ENCODE measurements at places on chromosomes 1 and 21.

GRCh38 chr1:98278055-98278454 lies 357.2 kb upstream of the DPYD start:
- no peak for DNase-seq

GRCh38 chr1:69167876-69168275 lies 399.8 kb upstream of the LRRC7 start:
- DNase-seq: no peak

DNA sequence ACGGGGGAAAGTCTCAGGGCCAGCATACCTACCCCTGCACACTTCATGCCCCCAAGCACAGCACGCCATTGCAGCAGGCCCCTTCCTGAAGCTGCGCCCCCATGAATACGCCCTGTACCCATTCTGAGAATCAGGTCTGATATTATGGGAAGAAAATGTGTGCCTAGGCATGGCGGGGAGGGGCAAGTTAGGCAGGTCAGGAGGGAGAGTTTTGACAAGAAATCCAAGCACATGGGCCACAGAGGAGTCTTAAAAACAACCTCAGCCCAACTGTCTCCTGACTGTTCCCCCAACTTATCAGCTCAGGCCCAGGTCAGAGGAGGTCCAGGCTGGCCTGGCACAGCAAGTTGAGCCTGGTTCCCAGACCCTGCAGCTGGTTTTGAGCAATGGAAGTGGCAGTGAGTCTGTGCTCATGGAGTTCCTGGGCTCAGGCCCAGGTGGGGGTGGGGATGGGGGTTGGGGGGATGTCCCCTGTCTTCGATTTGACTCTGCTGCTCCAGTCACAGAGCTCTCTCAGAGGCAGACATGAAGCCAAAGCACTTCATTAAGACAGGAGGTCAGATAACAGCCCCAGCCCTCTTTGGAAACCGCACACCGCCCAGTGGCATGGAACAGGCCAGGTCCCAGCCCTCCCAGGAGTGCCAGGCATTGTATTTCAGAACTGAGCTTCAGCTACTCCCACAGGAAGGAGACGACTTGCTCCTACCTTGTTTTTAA lies 20.6 kb upstream of the BCAR3 start:
- no peak for DNase-seq

- no peak for DNase-seq
Observed at GRCh38 chr1:116820369-116820768, 66.1 kb downstream of the CD2 start.

- DNase-seq: no peak
Observed at GRCh38 chr1:25900219-25900618, 6.0 kb downstream of the STMN1 start.

DNA sequence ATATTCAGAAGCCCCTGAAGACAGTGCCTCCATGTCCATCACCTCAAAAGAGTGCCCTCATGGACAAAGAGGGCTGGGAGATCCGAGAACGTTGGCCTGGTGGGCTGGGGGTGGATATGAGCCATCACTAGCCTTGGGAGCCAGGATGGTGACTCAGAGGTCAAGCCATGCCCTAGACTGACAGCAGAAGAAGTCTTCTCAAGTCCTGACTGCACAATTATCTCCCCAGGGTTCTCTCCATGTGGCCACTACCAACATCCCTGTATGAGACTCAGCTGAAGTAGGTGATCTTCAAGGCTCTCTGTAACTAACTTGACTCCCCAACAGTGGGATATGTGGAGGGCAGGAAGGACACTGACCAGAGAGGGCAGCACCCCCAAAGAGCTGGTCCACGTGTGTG lies 7.1 kb upstream of the USF1 start:
- no peak for DNase-seq

DNA sequence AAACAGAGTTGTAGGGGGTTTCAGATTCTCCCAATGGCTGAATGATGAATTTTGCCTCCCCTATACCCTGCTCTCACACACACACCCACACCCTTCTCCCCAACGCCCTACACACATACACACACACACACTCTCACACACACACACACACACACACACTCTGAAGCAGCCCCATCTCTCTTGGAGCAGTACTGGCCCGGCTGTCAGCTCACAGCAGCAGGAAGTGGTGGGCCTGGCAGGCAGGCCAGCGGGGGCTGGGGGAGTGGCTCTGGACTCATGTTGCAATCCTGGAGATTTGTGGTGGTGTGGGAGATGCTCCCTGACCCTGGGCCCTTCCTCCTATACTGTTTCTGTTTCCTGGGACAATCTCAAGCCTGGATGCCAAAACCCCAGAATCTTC lies 2.2 kb downstream of the IKBKE start:
- DNase-seq: no peak

DNA sequence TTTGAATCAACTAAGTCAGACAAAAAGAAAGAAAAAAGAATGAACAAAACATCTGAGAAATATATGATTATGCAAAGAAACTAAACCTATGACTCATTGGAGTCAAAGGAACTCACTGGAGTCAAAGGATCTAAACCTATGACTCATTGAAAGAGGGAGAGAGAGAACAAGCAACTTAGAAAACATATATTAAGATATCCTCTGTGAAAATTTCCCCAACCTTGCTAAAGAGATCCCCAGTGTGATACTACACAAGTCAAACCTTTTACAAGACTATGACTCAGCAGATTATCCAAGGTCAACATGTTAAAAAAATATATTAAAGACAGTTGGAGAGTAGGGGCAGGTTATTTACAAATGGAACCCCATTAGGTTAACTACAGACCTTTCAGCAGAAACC lies 1538.3 kb downstream of the NCAM2 start:
- no peak for DNase-seq

DNA sequence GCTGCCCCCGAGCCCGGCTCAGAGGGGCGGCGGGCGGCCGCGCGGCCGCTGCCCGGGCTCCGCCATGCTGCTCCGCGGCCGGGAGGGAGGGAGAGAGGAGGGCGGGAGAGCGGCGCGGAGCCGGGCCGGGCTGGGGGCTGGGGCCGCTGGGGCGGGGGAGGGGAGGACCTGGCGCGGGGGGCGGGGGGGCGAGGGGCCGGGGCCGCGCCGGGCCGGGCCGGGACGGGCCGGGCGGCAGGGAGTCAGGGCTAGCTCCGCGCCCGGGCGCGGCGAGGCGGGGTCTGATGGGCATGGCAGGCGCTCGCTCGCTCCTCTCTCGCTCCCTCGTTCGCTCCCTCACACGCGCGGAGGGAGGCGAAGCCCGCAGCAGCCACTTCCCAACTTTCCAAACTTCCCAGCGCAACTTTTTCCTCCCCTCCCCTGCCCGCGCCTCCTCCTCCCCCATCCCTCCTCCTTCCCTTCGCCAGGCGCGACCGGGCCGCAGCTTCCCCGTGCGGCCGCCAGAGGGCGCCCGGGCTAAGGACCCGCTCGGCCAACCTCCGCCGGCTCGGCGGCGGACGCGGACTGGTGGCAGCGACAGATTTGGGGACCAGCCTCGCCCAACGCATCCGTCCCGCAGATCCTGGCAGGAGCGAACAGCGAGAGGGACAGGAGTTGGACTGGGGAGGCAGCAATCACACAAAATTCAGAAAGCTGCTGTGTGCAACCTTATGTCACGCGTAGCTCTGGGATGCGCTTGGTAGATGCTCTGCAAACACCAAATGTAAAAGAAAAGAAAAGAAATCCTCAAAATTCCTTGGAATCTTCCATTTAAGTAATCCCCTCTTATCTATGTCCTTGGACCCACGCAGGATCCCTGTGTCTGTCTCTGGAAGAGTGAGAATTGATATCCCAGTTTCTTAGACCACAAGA lies at the start of gene TRABD2B:
TRABD2B (minus strand) TSS at position 97 of the 912 bp plus-strand sequence.
- peak; percentile 65 for DNase-seq

GRCh38 chr1:26278303-26278702 lies 1.6 kb upstream of the SH3BGRL3 start:
- no peak for DNase-seq

DNA sequence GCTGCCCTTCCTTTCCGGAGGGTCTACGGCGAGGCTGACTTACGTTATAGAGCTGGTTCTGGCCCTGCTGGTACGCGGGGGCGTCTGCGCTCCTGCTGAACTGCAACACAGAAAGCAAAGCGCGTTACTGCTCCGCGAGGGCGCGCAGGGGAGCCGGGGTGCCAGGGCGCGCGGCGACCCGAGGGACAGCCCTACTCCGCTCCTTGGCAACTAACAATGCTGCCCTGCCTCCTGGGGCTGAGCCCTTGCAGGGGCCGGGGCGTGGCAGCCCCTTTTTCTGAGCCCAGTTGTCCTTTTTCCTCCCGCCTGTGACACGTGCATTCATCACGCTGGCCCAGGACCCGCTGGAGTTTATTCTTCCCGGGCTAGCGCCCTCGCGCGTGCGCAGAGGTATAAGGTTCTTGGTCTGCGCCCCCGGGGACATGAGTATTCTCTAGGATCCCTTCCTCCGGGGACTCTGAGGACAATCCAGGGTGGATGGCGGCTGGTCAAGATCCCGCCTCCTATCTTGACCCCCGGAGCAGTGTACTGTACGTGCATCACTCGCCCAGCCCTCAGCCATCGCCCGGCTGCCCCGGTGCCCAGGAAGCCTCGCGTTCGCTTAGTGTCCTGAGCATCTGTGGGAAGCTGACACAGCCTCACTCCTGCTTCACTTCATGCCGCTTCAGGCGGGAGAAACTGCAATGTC lies 78.9 kb downstream of the CD247 start:
- DNase-seq: no peak

DNA sequence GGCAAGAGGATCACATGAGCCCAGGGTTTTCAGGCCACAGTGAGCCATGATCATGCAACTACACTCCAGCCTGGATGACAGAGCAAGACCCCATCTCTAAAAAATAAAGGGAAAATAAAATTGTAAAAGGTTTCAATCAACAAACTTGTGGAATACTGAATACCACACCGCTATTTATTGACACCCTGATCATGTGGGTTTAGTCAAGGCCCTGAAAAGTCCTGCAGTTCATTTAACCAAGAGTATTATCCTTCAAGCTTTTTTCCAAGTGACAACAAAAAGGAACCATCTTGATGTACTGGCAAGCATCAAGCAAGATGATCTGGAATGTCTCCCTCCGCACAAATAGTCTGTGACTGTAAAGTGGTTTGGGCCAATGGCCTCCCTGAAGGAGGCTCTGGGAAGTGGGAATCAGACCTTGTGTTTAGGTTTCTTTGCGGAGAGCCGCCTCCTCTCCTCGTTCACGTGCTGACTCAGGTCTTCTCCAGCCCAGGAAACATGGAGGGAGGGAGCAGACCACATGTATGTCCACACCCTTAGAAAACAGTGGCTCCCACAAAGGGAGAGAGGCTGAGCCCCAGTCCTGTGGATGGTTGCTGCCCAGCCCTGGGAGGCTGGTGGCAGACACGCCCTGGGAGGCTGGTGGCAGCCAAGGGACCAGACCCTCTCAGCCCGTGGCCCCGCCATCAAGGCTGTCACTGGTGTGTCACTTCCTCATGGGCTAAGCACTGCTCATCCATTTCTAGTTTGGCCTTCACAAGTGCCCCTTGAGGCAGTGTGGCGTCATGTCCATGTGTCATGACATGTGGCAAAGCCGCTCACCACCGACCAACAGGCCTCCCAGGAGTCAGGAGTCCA lies 56.7 kb downstream of the RIPK4 start:
- DNase-seq: no peak

DNA sequence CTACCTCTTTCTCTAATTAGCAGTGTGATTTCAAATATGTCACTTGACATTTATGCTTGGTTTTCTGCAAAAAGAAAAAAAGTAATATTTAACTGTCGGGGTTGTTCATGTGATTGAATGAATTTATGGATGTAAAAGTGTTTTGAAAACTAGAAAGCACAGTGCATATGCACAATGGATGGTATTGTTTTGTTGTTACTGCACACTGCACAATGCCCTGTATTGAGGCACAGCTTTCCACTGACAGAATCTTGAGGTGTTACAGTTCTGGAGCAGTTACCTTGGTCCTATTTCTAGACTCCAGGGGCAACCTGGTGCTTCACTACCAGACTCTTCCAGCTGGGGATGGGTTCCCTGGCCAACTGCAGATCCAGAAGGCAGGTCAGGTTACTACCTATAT lies 116.8 kb upstream of the L1TD1 start:
- DNase-seq: no peak

- no peak for DNase-seq
Observed at GRCh38 chr21:28590676-28591075, 402.0 kb downstream of the LTN1 start.

DNA sequence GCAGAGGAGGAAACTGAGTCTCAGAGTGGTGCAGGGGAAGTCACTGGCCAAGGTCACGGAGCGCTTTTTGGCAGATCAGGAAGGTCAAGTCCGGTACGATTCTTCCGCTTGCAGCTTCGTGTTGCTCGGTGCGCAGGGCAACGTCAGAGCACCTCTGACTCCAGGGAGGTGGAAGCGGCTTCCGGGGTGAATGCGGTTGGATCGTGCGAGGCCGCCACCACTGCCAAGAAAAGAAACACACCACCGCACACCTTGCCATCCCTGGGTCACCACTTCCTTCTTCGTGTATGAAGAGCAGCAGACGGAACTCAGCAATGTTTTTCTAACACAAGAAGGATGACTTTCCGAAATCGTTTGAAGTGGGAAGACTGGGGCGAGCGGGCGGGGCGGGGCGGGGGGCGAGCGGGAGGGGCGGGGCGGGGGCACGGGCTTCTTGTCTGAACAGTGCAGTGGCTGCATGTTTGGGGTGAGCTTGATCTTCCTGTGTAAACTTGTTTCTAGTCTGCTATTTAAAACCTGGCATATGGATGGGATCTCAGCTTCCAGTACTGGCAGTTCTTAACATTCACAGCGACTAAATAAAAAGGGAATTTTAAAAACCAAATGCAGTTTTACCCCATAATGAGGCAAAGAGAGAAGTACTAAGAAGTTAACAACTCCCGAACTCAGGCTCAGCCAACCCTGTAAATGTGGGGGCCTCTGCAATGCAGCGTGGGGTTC lies 300.0 kb downstream of the RRAGC start:
- DNase-seq: peak; percentile 65

GRCh38 chr1:93774707-93775106 lies 93.1 kb upstream of the BCAR3 start:
- DNase-seq: no peak

- no peak for DNase-seq
Observed at GRCh38 chr1:84672080-84672854, 18.0 kb downstream of the SSX2IP start.

- DNase-seq: no peak
Observed at GRCh38 chr1:232428786-232429530, 201.0 kb downstream of the SIPA1L2 start.

All from activated B cell treated with CpG ODN at 0.5 μM for 24 hours (primary cell).